NCI-H82 (cell line): ENCODE measurements at places on chromosomes 5 and 9.

DNA sequence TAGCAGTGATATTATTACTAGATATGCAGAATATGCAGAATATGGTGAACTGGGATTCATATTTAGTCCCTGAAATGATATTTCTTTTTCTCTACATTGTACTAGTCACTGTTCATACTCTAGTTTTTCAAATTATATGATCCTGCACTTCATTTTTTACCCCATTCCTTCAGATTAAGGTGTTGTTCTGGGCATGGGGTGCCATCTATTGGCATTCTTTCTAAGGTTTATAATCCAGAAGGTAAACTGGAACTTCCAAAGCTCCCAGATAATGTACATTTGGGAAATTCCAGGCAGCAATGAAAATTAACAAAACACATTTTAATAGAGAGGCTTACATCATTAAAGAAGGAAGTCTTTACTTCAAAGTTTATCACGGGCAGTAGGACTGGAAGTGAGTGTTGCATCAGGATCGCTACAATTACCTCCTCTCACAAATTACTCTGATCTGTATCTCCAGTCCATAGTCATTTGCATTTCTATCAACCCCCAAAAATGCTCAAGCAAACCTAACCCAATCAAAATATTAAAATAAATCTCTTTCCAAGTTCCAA, 12.5 kb downstream of the RFX3 start:
- no peak for DNase-seq

- DNase-seq, result no peak
Measured at GRCh38 chr9:104417296-104417695, 86.8 kb upstream of the OR13F1 start.

- DNase-seq, result no peak
Measured at GRCh38 chr9:132059361-132059760, 20.3 kb downstream of the MED27 start.

DNA sequence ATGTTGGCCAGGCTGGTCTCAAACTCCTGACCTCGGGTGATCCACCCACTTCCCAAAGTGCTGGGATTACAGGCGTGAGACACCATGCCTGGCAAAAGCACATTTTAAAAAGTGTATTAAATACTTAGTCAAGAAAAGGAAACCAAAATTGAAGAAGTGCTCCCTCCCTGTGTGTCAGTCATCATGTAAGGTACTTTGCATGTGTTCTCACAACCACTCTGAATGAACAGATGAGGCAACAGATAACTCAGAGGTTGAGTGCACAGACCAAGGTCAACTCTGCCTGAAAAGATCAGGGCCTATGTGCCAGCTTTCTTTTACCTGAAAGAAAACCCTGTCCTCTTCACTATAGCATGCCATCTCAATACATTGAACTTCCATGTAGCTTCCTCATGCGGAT, 289.7 kb downstream of the MRPS30 start:
- DNase-seq, result no peak

GRCh38 chr5:167982-168660, 23.2 kb upstream of the LRRC14B start:
- no peak for DNase-seq

GRCh38 chr5:88290801-88291200, 22.2 kb upstream of the TMEM161B start:
- DNase-seq, result no peak

DNA sequence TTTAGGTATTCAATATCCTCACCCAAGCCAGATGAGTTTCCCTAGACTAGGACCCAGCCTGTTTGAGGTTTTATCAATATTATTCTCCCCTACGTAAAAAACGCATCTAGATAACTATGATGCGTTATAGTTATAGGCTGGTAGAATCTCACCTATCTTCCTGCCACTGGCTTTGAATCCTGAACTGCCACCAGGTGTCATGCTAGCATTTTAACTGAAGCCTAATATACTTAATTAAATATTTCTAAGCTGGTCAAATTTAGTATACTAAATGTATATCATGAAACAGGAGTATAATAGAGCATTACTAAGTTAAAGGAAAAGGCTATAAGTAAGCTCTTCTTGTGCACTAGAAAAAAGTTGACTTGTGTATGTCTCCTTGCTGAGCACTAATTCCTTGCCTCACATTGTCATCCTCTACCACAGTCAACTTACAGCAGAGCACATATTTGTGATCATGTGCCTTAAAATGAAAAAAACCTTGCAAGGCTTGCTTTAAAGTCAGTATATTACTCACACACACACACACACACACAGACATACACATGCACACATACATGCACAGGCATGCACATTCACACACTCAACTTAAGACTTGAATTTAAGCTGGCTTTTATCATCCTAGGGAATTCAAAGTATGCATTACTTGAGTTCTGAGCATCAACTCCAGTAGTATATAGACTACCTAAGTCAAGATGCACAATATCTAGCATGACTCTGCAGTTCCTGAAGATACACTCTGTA, 303.4 kb downstream of the ADGRV1 start:
- no peak for DNase-seq

DNA sequence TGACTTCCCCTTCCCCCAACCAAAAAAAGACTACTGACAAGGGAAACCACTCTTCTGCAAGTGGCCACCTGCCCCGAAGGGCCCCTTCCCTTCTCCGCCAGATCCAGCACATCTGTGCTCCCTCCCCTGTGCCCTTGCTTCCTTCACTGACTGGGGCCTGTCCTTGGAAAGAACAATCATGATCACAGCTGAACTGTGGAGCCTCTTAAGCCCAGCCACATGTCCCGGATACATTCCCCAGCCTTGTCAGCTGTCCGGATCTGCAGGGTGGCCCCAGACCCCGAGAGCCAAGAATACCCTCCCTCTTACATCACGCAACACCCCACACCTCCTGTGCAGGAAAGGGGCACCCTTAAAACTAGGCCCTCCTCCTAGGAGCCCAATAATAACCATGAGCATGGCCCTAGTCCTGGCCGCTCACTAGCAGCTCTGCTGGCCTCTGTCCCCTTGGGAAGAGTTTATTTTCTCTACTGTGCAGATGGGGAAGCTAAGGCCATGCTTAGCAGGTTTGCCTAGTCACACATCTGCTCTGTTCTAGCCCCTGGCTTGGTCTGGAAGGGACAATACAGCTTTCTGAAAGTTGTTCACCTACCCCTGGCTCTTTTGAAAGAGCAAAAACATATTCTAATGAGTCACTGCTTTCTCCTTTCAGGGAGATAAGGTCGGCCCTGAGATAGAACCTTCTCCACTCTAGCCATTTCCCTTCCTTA, 3.8 kb downstream of the SPRY4 start:
- peak; percentile 42 for DNase-seq

- DNase-seq, result peak; percentile 47
Measured at GRCh38 chr5:151081431-151082281, 822 bp upstream of the TNIP1 start.

GRCh38 chr5:175728316-175728715, 70.4 kb downstream of the HRH2 start:
- no peak for DNase-seq

DNA sequence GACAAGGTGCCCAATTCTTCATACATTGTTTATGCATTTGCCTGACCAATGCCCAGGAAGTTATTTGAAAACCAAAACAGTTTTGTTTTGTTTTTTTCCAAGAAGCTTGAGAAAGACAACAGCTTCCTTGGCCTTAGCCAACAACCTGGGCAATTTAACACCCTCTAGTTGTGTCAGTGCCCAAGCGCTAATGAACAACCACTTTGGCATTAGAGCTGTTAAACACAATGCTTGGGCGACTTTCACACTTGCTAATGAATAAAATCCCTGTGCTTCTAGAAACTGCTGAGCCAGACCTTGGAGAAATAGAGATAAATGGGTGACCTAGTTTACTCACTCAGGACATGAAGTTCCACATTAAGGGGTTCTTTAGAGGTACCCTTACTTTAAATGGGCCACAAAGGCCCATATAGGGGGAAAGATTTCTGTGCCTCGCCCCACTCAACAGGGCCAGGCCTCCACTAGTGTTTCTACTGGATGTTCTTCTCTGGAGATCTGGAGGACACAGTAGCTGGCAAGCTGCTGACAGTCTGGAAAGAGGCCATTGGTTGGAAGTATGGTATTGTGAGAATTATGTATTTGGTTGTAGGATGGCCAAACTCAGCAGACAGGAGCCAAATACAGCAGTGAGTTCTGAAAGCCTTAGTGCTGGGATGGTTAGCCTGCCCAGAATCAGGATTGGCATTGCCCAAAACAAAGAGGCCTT, 179.8 kb downstream of the DOCK8 start:
- DNase-seq, result no peak

DNA sequence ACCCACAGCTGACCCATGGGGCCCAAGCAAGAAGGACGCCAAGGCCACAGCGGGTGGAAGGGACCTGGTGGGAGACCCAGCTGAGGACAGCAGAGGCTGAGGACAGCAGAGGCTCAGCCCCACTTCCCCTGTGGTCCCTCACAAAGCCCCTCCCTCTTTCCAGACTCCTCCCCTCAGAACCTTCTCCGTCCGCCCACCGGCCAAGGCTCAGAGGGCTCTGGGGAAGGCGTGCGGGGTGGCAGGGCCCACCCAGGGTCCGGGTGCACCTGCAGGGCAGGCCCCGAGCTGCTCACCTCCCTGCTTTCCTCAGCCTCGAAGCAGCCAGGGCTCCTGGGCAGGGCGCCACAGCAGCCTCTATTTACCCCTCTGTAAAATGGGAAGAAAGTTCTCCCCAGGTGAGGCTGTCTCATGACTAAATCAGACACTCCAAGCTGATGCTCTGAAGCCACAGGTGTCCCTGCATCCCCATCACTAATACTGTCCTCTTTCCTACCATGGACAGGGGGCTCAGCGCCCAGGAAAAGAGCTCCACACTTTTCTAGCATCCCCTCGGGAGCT, 137.9 kb upstream of the PPP1R26 start:
- DNase-seq, result no peak

DNA sequence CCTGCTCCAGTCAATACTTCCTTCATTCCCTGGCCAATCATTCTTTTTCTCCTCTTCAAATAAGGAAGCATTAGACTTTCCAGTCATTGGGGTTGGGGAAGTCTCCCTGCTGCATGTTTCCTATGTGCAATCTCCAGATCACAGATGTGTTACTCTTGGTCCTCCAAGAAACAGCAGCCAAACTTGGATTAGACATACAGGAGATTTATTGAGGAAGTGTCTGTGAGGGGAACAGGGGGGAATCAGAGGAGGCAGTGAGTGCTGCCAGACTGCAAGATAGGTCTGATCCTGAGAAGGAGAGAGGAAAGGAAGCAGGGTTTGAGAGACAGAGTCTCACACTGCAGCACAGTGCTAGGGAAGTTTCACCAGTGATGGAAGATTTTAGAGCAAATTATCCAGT, 40.6 kb upstream of the SLIT3 start:
- no peak for DNase-seq

DNA sequence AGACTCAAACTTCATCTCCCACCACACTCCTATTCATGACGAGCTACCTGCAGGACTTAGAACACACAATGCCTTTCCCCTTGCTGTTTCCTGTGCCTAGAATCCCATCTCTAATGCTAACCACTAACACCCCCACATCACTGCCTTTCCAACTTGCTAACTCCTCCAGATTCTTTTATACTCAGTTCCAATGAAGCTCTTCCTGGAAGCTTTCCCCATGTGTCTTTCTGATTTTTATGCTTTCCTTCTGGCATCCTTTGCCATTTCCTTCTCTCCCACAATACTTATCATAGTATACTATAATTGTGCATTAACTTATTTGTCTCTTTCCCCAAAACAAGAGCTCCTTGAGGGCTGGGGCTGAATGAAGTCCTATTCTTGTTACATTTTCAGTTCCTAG, 115.3 kb upstream of the PLPPR1 start:
- no peak for DNase-seq

DNA sequence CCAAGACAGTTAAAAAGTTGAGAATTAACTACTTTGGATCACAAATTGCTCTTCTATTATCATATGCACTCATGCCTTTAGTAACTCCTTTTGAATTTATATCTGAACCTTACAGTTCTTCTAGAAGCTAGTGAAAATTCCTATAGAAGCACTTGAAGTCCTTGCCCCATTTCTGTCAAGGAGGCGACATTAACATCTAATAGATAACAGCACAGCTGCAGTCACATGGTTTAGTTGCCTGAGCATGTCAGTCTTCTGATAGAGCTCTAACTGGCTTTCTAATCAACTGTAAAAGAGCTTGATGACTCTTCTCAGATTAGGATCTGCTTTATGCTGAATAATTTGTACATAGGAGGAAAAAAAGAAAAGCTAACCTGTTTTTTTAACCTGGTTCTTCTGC, 9.0 kb downstream of the RFESD start:
- no peak for DNase-seq

DNA sequence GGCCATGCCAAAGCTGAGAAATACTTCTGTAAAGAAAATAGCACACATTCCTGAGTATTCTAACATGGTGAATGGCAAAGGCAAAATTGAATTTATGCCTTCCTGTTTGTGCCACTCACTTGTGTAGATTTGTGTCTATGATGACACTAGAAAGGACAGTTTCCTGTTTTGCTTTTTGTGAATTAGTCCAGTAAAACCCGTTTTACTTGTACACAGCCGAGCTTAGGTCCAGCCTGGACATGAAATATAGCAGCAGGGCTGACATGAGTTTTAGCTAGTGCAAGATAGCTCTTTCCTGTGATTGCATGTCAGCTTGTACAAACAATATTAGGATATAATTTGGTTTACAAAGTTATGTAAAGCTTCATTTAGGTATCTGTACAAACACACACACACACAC, 1891.7 kb upstream of the WWC1 start:
- DNase-seq, result no peak

GRCh38 chr9:135990468-135991429, 29.6 kb upstream of the UBAC1 start:
- peak; percentile 73 for DNase-seq

GRCh38 chr5:169826618-169827017, 153.7 kb downstream of the INSYN2B start:
- DNase-seq, result no peak

- no peak for DNase-seq
Measured at GRCh38 chr9:89207026-89207425, 28.4 kb upstream of the SHC3 start.

DNA sequence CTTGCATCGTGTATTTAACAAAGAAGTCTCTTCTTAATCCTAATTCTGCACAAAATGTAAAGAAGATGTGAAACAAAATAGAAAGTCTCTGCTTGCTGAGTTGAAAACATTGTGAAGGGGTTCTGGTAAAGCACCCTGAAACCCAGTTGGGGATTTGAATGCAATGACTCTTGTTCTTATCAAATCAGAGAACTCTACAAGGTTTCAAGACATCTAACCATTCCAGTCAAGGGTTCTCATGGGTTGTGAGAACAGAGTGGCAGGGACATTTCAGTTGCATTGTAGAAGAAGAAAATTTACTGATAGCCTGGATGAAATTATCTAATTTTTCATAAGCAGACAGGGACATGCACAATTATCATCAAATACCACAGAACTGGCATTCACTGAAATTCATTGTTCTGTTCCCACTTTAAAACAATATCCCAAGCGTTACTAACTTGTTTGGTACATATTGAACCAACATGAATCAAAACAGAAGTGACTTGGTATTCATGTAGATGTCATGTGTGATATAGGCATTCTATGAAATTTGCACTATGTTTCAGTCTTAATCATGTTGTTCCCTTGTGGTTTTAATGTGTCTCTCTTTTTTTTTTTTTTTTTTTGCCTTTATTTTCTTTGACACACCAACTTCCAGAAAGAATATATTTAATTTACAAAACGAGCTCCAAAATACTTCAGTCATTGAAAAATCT, 563.3 kb downstream of the IRX1 start:
- DNase-seq, result no peak
